ENCODE measurements at places on chromosomes 5 and 9.

DNA sequence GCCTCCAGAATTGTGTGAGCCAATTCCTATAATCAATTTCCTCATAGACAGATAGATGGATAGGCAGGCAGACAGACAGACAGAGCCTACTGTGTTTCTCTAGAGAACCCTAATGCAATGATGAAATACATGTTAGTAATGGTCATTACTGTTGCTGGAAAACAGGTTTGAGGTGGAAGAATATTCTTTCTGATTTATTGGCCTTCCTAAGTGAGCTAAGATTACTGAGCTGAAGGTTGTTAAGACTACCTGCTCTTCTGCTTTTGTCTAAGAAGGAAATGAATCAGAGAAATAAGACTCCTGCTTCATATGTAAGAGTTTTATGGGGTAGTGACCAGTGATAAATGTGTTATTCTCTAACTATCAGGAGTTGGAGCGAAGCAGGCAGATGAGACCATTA is 219.9 kb downstream of the ELAVL2 start:
- no peak overlapping the region for H3K27ac ChIP-seq
- H3K4me3 ChIP-seq: no peak overlapping the region
- no peak for DNase-seq
- H3K36me3 ChIP-seq: no peaks in the 10 kb centered on the region

GRCh38 chr5:24401773-24402172 is 243.0 kb downstream of the CDH10 start:
- H3K27me3 ChIP-seq: no peaks in the 10 kb centered on the region
- H3K4me1 ChIP-seq: no peaks in the 10 kb centered on the region
- H3K36me3 ChIP-seq: no peaks in the 10 kb centered on the region
- H3K27ac ChIP-seq: no peak overlapping the region

GRCh38 chr5:67957374-67957773 is 258.2 kb upstream of the PIK3R1 start:
- no peaks in the 10 kb centered on the region for H3K4me1 ChIP-seq
- H3K27me3 ChIP-seq: peaks cover 10% of the 10 kb centered on the region
- no peaks in the 10 kb centered on the region for H3K36me3 ChIP-seq
- H3K4me3 ChIP-seq: no peak overlapping the region
- H3K27ac ChIP-seq: no peak overlapping the region

DNA sequence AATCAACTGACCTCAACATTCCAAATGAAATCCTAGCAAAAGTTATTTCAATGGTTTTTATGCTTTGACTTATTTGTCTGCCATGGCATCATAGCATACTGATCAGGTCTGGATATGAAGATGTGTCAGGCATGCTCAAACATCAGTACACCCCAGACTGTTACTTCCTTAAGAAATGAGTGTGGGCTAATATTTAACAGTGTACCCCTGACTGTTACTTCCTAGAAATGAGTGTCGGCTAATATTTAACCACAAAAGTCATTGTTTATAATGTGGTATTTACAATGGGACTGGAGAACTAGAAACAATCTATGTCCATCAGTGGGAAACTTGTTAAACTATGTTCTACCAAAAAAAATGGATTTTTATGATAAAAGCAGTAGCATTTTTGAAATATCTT is 38.1 kb upstream of the HNRNPA0 start:
- H3K27ac ChIP-seq: no peak overlapping the region
- no peaks in the 10 kb centered on the region for H3K4me1 ChIP-seq
- H3K4me3 ChIP-seq: no peak overlapping the region
- H3K27me3 ChIP-seq: peaks cover 2% of the 10 kb centered on the region
- H3K36me3 ChIP-seq: no peaks in the 10 kb centered on the region

DNA sequence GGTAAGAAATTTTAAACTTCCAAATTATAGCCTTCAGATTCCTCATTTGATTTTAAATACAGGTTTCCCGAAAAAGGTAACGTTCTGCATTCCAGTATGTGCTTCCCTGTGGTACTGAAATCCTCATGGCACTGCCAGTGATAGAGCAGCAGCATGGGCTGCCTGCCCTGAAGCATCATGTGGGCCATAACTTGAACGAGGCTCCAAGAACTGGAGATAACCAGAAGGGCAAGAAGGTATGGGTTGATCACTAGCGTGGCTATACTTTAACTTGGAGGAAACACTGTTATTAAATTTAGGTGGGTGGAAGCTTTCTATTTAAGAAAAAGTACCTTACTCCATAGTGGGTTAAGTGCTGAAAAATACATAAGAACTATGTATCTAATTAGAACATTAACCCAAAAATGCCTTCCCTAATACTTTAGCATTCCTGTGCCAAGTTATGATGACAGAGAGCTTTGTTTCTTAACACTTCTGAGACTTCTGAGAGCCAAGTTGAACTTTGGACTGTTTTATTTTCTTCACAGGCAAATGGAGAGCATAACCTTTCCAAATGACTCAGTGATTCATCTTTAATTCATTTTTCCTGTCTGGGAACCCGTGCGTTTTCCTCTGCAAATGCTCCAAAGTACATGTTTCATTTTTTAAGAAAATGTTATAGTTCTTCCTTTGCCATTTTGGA is 191.5 kb upstream of the GNA14 start:
- H3K36me3 ChIP-seq: no peaks in the 10 kb centered on the region
- no peak overlapping the region for H3K4me3 ChIP-seq
- H3K27ac ChIP-seq: no peak overlapping the region
- no peaks in the 10 kb centered on the region for H3K27me3 ChIP-seq
- DNase-seq: no peak
- H3K4me1 ChIP-seq: peaks cover 24% of the 10 kb centered on the region

DNA sequence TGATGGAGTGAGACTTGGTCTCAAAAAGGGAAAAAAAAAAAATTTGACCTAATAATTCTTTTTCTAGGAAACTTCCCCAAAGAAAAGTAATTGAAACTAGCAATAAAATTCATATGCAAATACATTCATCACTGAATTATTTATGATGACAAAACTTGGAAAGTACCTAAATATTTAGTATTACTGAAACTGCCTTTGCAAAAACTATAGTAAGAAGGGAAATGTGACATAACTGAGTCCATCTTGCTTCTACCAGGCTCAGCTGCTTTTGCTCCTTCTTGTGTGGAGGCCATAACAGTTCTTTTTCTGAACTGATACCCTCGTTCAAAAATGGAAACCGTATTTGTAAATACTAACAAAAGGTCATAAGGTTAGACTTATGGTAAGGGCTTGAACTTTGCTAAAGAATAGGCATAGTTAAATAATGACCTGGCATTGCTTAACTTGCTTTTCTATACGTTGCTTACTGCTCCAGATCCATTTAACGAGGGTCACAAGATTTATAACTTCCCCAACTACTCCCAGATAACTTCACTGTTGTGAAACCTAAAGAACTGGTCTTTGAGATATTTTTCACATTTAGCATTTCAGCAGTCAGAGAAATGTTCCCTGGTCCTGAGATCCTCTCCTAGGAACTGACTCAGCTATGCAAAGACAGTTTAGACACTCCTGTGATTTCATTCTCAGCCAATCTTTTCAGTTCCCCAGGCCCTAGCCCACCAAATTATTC is 68.4 kb downstream of the CFAP95 start:
- peaks cover 11% of the 10 kb centered on the region for H3K27me3 ChIP-seq
- no peak for DNase-seq
- H3K27ac ChIP-seq: no peak overlapping the region
- peaks cover 4% of the 10 kb centered on the region for H3K4me1 ChIP-seq
- no peaks in the 10 kb centered on the region for H3K36me3 ChIP-seq

GRCh38 chr5:166535641-166536040 is 1755.8 kb upstream of the WWC1 start:
- no peaks in the 10 kb centered on the region for H3K36me3 ChIP-seq
- H3K27ac ChIP-seq: no peak overlapping the region
- H3K4me3 ChIP-seq: no peak overlapping the region

DNA sequence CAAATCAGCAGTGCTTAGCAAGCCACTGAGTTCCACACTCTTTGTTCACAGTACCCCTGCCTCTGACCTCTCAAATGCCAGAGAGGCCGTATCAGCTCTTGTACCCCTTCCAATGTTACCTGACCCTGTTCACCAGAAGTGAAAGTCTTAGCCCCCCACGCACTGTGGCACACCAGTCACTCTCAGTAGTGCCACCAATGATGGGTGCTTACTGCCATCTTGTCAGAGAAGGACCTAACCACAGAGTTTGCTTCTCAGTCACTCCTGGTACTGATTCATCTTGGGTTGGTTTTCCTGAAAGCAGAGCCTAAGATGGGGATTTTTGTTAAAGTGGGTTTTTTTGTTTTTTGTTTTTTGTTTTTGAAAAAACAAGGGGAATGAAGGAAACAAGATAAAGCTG is 28.8 kb upstream of the PANK3 start:
- peak; percentile 76 for DNase-seq
- peaks cover 20% of the 10 kb centered on the region for H3K4me1 ChIP-seq
- no peak overlapping the region for H3K4me3 ChIP-seq
- H3K27ac ChIP-seq: peak overlapping the region; percentile 24

DNA sequence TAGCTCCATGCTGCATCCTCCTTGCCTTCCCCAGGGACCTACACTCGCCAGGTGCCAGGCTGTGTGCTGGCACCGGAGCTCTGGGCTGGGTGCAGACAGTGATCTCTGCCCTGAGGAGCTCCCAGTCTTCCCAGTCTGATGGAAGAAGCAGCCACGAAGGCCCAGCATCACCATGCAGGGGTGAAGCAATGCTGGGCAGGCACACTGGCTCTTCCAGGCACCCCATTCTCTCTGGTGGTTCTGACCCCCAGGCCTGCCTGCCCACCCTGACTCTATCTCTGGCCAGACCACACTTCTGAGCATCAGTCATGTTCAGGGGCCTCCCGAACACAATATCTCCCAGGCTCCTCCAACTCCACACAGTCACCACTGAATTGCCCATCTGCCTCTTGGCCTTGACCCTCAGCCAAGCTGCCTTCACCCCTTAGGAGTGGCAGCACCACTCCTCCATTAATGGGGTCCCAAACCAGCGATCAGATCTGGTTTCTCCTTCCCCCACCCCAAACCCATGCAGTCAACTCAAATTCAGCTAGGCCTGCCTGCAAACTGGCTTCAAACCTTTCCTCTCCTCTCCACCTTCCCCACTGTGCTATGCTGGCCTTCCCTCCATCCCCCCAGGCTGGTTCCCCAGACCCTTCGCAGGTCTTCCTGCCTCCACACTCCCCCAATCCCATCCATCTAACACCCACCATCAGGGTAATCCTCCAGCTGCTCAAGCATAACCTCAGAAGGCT is 102.7 kb upstream of the MVB12B start:
- no peak overlapping the region for H3K27ac ChIP-seq
- peaks cover 4% of the 10 kb centered on the region for H3K4me1 ChIP-seq
- no peaks in the 10 kb centered on the region for H3K36me3 ChIP-seq

- H3K4me3 ChIP-seq: no peak overlapping the region
- H3K27ac ChIP-seq: no peak overlapping the region
- DNase-seq: peak; percentile 29
- peaks cover 15% of the 10 kb centered on the region for H3K4me1 ChIP-seq
- no peaks in the 10 kb centered on the region for H3K36me3 ChIP-seq
Observed at GRCh38 chr5:132263548-132264261, 6.2 kb downstream of the PDLIM4 start.

- no peak overlapping the region for H3K27ac ChIP-seq
- H3K36me3 ChIP-seq: peaks cover 5% of the 10 kb centered on the region
- H3K27me3 ChIP-seq: no peaks in the 10 kb centered on the region
- no peak overlapping the region for H3K4me3 ChIP-seq
- no peaks in the 10 kb centered on the region for H3K4me1 ChIP-seq
- DNase-seq: no peak
Observed at GRCh38 chr9:37559125-37559524, 17.1 kb downstream of the FBXO10 start.

DNA sequence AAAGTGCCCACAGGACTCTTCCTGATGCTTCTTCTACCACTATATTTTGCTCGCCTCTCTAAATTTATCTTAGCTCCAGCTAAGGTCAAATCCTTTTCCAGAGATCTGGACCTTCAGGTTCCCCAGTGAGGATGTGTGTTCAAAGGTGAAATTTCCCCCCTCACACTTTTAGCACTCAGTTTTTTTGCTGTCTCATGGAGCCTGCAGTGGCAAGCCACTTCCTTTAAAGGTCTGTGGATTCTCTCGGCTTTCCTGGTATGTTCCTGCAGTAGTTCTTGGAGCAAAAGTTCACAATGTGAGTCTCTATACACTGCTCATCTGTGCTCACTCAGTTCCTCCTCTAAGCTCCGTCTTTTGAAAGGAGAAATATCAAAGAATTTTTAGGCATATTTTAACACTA is 181.4 kb downstream of the LURAP1L start:
- H3K27ac ChIP-seq: no peak overlapping the region
- no peaks in the 10 kb centered on the region for H3K36me3 ChIP-seq
- no peaks in the 10 kb centered on the region for H3K27me3 ChIP-seq
- no peaks in the 10 kb centered on the region for H3K4me1 ChIP-seq
- H3K4me3 ChIP-seq: no peak overlapping the region
- no peak for DNase-seq

DNA sequence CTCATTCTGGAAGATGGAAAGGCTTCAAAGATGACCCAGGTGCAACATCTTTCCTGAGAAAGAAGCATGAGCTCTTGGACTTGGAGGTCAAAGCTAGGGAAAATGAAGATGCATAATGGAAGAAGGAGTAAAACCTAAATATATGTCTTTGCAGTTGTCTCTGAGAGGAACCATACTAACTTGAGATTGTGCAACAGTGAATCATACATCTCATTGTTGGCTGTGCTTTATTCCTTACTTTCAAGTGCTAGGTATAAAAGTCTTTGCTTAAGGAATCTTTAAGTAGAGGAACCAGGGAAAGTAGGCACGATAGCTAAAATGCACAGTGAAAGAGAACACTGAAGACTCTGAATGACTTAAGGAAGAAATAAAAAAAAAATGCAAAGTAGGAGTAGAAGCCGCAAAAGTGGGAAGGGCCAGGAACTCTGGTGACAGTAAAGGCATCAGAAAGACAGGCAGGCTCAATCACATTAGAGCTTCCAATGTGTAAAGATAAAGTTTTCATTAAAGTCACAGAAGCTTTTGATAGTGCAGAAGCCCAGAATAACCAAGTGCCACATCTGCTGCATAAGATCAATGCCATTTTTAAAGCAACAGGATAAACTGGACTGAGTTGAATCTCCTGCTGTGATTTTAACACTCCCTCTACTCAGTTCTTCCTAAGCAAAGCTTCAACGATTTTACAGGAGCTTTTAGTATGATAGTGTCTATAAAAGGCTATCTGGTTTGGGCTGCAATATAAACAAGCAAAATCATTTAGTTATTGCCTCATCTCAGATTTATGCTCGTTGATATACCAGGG is 432.3 kb upstream of the EDIL3 start:
- DNase-seq: no peak
- no peak overlapping the region for H3K27ac ChIP-seq
- H3K36me3 ChIP-seq: no peaks in the 10 kb centered on the region
- H3K4me1 ChIP-seq: no peaks in the 10 kb centered on the region
- H3K27me3 ChIP-seq: no peaks in the 10 kb centered on the region

- no peaks in the 10 kb centered on the region for H3K4me1 ChIP-seq
- peaks cover 3% of the 10 kb centered on the region for H3K36me3 ChIP-seq
- DNase-seq: no peak
- no peak overlapping the region for H3K27ac ChIP-seq
- H3K4me3 ChIP-seq: no peak overlapping the region
Observed at GRCh38 chr5:60852940-60853339, 8.9 kb upstream of the ELOVL7 start.

- no peak overlapping the region for H3K4me3 ChIP-seq
- no peak for DNase-seq
- H3K27ac ChIP-seq: no peak overlapping the region
- peaks cover 11% of the 10 kb centered on the region for H3K4me1 ChIP-seq
- H3K27me3 ChIP-seq: no peaks in the 10 kb centered on the region
- peaks cover 34% of the 10 kb centered on the region for H3K36me3 ChIP-seq
Observed at GRCh38 chr5:69305512-69305911, 27.1 kb downstream of the CCDC125 start.

GRCh38 chr5:147512659-147513379 is 3.0 kb upstream of the DPYSL3 start:
- H3K27me3 ChIP-seq: peaks cover 20% of the 10 kb centered on the region
- no peak overlapping the region for H3K27ac ChIP-seq
- H3K4me3 ChIP-seq: no peak overlapping the region
- H3K36me3 ChIP-seq: peaks cover 5% of the 10 kb centered on the region

- DNase-seq: no peak
- H3K27me3 ChIP-seq: peaks cover 11% of the 10 kb centered on the region
- no peaks in the 10 kb centered on the region for H3K36me3 ChIP-seq
- no peak overlapping the region for H3K4me3 ChIP-seq
- H3K27ac ChIP-seq: no peak overlapping the region
Observed at GRCh38 chr5:59357381-59357977, 536.0 kb downstream of the PDE4D start.
